ENCODE measurements at places on chromosomes 3 and 15. TPM values are rescaled to one million over a fixed set of nuclear protein-coding genes. Genes with fewer than 3 reads are reported as not detected.

GRCh38 chr3:163951397-163951987 is 1126.8 kb downstream of the SI start:
- DNase-seq: no peak

GRCh38 chr15:58748852-58749531 is 515 bp downstream of the ADAM10 start:
- peak; percentile 46 for DNase-seq

DNA sequence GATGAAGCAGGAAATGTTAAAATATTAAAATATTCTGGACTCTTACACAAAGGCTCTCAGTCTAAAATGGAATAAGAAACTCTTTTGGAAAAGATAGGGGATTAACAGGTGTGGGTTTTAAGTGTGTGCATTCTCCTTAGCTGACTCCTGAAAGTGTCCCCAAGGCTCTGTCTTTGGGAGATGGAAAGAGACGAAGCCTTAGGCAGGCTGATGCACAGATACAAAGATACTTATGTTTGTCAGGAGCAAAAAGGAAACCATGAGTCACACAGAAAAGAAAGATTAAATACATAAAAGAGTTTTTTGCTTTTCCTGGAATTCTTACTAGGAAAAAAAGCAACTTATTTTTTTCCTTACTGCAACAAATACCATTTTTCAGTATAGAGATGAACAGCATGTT is 23.8 kb upstream of the ABI3BP start:
- DNase-seq: peak; percentile 35

DNA sequence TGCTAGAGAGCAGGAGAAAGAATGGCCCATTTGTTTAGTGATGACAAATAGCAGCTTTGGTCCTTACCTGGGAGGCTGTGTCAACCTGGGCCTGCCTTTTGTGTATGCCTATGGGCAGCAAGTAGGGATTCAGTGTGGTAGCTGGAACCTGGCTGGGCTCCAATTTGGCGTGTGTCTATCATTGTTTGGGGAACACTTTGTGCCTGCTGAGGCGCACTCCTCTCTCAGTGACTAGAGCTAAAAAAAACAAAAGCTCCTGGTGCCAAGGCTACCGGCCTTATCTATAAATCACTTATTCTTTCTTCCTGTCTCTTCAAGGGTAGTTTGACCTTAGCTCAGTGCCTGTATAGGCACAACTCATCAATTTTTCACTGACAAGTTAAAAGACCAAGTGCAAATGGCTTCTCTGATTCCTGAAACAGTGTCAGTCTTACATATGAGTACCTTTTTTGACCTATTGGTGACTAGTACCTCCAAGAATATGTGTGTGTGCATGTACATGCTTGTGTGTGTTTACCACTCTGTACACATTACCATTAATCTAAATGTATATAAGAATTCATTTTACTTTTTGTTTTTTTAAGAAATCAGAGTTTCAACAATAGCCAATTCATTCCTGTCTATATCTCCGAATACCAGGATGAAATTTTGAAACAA is 54.6 kb downstream of the GMNC start:
- peak; percentile 21 for DNase-seq

GRCh38 chr15:90708516-90708915 is 8.6 kb upstream of the BLM start:
- DNase-seq: no peak

GRCh38 chr3:197367081-197367780 is 68.8 kb upstream of the DLG1 start:
- DNase-seq: peak; percentile 99

DNA sequence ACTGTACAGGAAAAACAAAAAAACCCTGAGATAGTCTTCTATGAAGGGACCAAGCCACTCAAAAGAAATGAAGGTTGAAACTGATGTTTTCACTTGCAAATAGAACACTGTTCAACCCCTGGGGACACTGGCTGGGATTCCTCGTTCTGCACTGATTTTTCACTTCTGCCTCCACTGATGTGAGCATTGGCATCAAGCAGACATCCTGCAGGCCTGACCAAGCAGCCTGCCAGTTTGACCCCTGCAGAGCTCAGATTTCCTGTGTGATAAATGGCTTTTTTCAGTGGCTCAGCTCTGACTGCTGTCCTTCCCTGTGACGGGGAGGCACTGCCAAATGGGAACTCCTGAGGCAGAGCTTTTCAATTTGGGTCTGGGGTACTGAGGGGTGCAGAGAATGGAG is 50.0 kb downstream of the RASGRP1 start:
- peak; percentile 11 for DNase-seq

DNA sequence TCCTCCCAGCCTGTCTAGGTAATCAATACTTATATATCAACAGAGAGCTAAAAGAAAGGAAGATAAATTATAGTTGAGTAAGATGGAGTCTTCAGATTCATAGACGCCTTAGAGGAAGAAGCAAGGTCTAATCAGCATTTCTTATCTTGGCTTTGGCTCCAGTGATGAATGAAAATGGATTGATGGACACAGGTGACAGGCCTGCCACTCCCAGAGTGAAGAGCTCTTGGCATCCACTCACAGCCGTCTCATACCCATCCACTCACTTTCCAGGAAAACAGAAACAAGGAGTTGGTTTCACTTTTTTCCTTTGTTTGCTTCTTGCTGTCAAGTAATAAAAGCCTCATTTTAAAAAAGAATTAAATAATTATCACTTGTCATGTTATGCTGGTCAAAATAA is 168.2 kb downstream of the MFSD1 start:
- DNase-seq: no peak

DNA sequence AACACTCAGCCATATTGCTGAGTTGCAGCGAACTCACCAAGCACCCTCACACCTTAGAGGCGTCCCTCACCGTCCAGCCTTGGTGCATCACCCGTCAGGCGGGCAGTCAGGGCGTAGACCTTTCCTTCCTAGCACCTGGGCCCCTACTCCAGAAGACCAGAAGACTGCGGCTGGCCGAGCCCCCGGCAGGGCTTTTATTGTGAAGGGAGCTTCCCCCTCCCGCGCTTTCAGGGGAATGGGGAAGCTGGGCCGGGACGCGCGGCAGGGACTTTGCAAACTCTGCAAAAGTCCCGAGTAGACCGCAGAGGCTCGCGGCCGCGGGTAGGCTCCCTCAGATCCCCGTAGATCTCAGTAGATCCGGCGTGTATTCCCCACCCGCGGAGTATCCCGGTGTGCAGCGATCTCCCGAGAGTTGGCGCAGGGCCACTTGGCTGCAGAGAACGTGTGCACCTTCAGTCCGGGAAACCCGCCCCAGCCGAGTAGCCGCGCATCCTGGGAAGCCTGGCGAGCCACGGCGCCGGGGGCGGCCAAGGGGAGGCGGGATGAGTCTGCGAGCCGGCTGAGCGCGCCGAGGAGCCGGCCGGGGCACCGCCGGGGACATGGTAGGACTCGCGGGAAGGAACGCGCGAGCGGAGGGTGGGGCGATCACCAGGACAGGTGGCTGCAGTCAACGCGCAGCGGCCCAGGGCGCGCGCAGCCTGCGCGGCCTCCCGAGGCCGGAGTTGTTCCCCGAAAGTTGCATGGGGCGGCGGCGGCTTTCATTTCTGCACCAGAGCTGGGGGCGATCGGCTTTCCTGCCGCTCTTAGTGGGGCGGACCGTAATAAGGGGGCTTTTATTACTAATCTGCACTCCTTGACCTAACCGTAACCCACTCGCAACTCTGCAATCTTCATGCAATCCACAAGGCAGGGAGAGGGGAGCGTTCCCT is at the start of gene GASK1A:
GASK1A (plus strand) TSS at position 268 of the 929 bp plus-strand sequence; CDS start at position 600, 332 bp downstream.
- DNase-seq: peak; percentile 17

- peak; percentile 23 for DNase-seq
These were observed 142.8 kb downstream of the OCA2 start for GRCh38 chr15:27956285-27956684.

DNA sequence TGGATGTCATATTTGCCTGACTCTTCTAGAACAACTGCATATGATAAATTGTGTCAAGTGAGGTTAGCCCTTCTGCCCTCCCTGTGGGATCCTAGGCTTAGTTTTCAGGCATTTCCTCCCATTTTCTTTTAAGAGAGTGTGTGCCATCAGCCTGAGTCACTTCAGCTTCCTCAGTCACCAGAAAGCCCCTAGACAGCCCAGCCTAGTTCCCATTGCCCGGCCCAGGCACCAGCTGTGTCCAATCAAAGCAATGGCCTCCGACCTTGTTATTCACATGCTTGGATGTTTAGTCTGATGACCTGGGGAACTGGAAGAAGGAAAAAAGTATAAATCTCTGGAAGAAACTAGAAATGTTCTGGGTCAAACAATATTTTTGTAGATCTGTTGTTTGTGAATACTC is 221.9 kb upstream of the LRIG1 start:
- peak; percentile 72 for DNase-seq

GRCh38 chr15:43975326-43975725 is 148.5 kb downstream of the WDR76 start:
- DNase-seq: no peak

GRCh38 chr3:125118600-125118999 is 62.8 kb upstream of the HEG1 start:
- DNase-seq: no peak

DNA sequence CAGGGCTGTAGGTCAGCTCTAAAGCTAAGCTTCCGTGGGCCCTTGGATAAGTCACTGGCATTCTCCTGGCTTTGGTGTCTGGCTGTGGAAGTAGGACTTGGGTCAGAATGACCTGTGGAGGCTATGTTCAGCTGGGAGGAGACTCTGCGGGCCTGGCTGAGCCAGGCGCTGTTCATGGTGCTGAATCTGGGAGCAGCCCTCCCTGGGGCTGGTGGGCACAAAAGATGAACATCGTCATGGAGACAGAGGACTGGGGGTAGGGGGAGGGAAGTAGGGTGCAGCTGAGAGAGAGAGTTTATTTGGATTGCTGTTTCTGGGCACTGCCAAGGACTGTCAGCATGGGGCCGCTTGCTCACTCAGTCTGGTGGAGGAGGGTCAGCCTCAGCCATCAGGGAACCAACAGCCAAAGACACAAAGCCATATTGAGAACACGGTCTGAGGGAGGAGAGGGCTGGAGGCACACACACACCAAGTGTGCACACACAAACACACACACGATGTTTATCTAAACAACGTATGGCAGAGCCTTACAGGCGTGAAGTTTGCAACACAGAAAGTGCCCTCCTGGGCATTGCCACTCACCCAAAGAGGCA is 120.7 kb upstream of the LINGO1 start:
- DNase-seq: peak; percentile 37

DNA sequence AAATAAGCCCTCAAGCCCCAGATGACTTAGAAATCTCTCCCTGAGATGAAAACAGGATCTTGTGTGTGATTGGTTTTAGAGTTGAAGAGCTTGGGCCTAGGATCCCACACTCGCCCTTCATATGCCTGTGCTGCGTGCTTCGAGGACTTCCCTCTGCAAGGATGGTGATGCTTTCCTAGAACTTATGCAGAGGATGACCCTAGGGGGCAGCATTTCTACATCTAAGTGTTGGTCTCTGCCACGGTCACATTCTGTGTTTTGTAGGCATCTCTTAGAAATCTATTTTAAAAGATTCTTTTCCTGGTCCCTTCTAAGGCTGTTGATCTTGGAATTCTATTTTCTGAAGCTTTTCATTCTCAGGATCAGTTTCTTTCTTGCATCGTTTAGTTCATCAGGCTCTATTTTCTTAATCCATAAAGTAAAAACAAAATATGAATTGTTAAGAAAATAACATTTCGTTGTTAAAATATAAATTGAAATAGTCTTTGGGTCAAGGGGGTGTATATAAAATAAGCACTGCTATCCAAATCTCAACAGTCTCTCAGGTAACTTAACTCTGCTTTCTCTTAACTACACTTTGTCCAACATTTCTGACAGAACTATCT is 45.7 kb downstream of the WDR76 start:
- DNase-seq: peak; percentile 54

DNA sequence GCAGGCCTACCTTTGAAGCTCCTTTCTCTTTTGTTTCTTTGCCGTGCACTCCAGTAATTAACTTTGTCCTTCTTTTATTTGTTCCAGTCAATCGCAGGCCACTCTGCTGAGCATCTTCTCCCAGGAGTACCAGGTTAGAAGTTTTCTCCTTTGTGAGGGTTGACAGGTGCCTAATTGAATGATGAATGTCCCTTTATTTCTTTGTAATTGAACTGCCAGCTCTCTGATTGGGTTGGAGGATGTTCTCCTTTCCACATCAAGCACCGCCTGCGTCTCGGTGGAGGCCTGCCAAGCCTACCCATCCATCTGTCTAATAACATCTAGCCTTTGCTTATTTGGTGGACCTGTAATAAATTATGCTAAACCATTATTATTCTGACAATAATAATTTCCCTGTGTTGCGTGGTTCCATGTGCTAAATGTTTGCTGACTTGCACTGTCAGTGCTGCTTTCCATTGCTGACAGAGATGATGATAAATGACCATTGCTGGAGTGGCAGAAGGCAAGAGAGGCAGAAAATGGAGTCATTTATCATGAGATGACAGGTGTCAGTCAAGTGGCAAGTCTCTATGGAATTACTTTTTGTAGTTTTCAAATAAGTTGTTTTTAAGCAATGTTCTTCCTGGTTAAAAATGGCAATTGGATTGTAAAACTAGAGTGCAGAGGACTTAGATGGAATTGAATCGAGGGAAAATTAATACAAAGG is 64.9 kb downstream of the CDIN1 start:
- no peak for DNase-seq

- DNase-seq: no peak
These were observed 106.6 kb upstream of the ALDH1A3 start for GRCh38 chr15:100772892-100773520.

- DNase-seq: peak; percentile 58
These were observed 13.2 kb downstream of the LIMD1 start for GRCh38 chr3:45607790-45608189.

AMOTL2 gene
- total RNA-seq: 99.8 TPM

CLDN1 gene
- 7.3 TPM for total RNA-seq

TUSC7 gene
- total RNA-seq: not detected

EPHB3 gene
- 1.4 TPM for total RNA-seq

RASGRF1 gene
- total RNA-seq: not detected

CCDC33 gene
- 4.9 TPM for total RNA-seq

PARP6 gene
- 20.6 TPM for total RNA-seq

PLSCR2 gene
- total RNA-seq: not detected

KBTBD13 gene
- not detected for total RNA-seq

MAP6D1 gene
- total RNA-seq: 1.7 TPM

DUOX1 gene
- total RNA-seq: 0.17 TPM

CPEB1 gene
- total RNA-seq: 5.2 TPM

COL6A5 gene
- total RNA-seq: under 0.01 TPM

Measured in Daoy (cell line).